Ureter (tissue), 1 donor: ENCODE measurements at places on chromosomes 2 and 18.

- DNase-seq, result no peak
Measured at GRCh38 chr18:7894592-7894991, 327.5 kb downstream of the PTPRM start.

DNA sequence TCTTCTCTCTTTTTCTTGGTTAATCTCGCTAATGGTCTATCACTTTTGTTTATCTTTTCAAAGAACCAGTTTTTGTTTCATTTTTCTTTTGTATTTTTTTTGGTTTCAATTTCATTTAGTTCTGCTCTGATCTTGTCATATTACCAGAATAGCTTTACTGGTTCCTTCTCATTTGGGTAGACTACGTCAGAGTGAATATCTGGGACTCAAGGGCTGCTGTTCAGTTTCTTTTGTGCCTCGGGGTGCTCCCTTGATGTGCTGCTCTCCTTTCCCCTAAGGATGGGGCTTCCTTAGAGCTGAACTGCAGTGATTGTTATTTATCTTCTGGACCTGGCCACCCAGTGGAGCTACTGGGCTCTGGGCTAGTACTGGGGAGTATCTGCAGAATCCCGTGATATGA lies 29.4 kb upstream of the IL1RN start:
- no peak for DNase-seq

DNA sequence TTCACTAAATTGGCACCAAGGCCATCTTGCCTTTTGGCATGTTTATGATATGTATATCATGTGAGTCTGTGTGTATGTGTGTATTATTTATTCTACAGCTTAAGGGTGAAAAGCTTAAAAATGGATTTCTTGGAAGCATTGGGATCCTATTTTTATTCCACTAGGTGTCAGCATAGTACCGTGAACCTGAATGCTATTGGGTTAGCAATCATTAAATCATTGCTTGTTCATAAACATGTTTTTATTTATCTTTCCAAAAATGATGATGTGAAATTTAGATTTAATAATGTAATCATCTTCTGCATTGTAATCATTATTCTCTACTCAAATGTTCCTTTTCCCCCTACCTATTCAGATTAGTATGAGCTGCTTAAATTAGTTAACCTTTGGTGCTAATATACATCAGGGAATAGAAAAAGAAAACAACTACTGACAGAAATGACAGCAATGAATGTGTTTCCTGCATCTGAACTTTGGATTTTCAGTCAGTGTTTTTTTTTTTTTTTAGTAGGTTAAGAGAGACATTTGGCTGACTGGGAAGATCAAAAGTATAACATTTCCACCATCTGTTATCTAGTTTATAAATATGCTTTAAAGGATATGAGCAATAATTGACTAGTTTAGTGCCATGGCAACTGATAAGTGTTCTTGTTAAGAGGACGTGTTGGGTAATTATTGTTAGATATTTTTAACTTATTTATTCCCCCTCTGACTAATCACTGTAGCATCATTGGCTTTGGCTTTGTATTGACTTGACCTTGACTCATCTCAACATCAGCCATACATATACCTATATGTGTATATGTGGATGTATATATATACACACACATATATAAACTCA lies 14.1 kb upstream of the ZSWIM2 start:
- DNase-seq, result no peak

DNA sequence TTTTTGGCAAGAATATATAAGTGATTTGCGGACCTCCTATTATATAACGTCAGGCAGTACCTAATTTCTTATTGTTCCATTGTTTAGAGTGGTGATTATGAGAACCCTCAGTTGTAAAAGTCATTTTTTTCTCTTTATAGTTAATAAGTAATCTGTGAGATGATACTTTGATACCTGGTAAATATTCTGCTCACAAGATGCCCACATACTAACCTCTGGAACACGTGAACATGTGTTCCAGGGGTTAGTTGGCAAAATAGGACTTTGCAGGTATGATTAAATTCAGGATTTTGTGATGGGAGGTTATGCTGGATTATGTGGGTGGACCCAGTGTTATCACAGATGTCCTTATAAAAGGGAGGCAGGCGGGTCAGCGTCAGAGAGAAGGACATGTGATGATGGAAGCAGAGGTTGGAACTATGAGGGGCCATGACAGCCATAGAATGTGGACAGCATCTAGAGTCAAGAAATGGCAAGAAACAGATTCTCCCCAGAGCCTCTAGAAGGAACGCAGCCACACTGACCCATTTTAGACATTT lies 16.8 kb downstream of the MAIP1 start:
- DNase-seq, result no peak

DNA sequence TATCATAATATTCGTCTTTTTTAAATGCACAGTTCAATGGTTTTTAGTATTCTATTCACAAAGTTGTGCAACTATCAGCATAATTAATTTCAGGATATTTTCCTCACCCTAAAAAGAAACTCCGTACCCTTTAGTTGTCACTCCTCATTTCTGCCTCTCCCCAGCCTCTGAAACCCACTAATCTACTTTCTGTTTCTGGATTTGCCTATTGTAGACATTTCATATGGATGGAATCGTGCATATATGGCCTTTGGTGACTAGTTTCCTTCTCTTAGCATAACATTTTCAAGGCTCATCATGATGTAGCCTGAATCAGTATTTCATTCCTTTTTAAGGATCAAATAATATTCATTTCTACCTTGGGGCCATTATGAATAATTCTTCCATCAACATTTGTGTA lies 18.5 kb downstream of the NEURL3 start:
- no peak for DNase-seq

DNA sequence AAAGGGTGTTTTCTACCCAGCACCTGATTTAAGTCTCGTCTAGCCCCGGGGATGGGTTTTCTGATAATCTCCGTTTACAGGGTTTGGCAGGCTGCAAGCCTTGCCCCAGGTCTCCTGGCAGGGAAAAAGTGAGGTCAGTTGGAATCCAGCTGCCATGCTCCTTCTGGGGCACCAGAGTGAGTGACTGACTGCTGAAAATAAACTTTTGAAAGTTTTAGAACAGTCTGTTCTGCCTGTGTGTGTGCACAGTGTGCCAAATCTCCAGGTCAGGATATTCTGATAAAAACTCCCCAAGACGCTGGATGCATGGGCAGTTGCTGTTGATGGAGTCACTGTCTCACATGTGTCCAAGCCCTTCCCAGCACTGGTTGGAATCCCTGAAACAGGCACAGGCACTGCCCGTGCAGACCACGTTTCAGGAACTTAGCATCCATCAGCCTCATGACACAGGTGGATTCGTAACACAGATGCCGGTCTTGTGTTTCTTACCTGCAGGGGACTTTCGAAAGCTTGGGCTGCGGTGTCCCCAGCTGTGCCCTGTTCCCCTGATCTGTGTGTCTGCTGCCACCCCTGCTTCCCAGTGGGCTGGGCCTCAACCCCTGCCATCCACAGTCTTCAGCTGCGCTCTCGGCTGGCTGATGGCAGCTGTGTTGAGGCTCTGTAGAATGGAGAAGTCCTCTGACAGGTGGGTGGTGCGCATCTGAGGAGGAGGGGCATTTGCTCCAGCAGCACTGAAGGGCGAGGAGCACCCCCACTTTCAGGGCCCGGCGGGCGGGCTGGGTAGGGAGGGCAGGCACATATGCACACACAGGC lies 65.0 kb downstream of the SH3RF3 start:
- no peak for DNase-seq

DNA sequence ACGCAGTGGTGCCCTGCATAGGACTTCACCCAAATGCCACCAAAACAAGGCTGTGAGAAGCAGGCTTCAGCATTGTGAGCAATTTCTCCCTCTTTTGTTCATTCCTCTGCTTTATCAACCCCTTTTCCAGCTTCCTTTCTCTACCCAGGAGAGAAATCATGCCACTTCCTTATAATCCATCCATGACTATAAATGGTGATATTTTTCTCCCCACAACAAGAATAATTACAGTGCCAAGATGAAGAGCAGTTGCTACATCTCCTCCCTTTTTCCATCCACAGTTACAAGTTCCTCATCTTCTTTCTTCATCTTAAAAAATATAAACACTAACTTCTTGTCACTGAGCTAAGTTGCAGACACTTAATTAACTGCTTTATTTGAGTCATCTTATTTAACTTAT lies 167.2 kb downstream of the ANTXR1 start:
- no peak for DNase-seq

- DNase-seq, result no peak
Measured at GRCh38 chr18:42268798-42269197, 313.8 kb downstream of the PIK3C3 start.

DNA sequence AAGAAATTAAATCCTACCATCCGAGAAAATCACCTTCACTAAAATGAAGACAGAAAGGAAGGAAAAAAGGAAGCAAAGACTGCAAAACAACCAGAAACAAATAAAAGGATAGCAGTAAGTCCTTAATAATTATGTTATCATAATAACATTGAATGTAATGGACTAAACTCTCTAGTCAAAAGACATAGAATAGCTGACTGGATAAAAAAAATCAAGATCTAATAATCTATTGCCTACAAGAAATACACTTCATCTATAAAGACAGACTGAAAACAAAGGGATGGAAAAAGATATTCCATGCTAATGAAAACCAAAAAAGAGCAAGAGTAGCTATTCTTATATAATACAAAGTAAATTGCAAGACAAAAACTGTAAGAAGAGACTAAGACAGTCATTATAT lies 48.5 kb upstream of the SGPP2 start:
- DNase-seq, result no peak

DNA sequence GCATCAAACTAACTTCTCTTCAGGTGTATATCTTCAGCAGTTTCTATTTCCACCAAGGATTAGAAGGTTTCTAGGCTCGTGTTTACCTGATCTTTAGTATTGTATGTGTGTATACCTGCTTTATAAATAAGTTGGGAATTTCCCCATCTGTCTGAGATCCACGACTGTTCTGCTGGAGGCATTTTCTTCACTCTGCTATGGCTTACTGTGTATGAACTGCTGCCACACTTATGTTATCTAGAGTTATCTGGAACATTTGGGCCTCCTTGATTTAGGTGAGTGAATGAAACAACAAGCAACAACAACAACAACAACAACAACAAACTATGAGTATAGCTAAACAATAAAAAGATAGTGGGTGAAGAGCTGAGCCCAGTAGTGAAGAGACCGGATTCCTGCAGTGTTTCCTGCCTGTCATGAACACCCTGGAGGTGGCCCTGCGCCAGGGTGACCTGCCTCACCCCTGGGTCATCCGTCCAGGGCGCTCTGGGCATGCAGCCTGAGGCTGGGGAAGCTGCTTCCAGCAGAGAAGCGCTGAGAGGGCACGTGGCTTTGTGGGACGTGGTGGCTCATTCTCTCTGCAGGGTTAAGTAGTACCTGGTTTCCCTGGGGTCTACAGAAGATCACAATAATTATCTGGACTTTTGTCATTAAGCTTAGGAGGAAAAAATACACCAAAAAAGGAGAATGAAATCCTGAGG lies 56.1 kb upstream of the GATA6 start:
- no peak for DNase-seq

DNA sequence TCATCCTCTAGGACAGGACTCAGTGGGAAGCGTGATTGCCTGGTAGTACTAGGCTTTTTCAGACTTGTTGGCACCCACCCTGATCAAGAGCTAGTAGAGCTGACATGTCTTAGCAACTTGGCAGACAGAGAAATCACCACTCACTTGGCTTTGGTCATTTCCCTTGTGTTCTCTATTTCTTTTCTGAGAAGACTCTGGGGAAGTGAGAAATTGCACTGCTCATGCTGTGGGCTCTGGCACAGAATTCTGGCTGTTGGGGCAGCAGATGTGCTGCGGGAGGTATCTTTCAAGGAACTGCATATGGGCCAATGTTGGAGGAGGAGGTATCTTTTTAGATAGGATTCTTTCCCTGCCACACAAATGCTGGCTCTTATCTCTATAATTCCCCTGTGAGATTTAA lies 529.1 kb upstream of the MEX3C start:
- no peak for DNase-seq

- DNase-seq, result no peak
Measured at GRCh38 chr2:12463189-12463588, 253.5 kb upstream of the TRIB2 start.

- no peak for DNase-seq
Measured at GRCh38 chr2:60098996-60099395, 454.5 kb downstream of the BCL11A start.

- DNase-seq, result no peak
Measured at GRCh38 chr2:680496-680895, 3.3 kb upstream of the TMEM18 start.

DNA sequence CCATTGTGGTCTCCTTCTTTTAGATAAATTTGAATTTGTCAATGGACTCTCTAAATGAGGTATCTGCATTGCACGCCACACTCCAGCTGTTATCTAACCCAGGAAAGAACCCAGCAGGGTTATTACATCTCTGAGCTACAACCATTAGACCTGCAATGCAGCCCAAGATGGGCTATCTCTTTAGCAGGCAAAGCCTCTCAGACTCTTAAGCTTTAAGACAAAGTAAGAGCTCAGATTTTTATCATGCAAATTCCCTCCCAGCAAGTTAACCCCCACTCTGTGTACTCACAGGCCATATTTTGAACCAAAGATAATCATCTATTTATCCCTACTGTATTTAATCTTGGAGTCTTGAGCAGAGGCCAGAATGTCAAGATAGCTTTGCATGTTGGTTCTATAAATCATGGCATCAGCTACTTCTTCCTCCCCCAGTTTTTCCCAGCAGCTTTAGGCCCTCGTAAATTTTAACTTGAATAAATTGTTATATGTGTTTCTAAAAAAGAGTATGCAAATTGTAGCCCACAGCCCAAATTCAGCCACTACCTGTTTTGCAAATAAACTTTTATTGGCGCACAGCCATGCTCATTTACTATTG lies 273.7 kb upstream of the PKDCC start:
- DNase-seq, result no peak

GRCh38 chr18:62258616-62259015 lies 66.5 kb upstream of the TNFRSF11A start:
- no peak for DNase-seq

DNA sequence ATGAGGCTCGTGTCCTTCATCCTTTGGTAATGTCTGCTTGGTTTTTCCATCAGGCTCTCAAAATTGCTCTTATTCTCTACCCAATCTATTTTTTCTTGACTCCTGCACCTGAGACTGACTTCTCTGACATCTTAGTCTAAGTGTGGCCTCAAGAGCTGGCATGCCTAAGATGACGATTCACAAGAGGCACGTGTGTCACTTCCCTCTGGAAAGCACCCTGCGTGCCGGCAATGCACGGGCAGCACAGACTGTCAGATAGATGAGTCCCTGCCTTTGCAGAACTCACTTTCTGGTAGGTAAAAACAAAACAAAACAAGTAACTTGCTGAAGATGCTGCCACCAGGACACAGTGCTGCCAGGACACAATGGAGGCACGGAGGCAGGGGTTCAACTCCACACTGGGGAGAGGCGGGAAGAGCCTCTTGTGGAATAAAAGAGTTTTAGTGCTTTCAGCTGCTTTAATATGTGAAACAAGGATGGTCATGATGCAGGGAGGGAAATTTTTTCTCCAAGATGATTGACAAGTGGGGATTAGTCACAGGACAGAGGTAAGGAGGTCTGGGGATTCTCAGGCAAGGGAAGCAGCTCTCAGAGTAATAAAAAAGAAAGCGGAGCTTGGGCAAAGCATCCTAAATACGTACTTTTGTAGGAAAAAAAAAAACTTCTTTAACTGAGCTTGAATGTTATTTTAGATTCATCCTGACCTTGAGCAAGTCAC lies 27.3 kb downstream of the CYB5A start:
- DNase-seq, result no peak
